CD4-positive, alpha-beta T cell treated with Interleukin-1 beta for 1 hour (primary cell): ENCODE measurements at places on chromosomes 1 and 21.

DNA sequence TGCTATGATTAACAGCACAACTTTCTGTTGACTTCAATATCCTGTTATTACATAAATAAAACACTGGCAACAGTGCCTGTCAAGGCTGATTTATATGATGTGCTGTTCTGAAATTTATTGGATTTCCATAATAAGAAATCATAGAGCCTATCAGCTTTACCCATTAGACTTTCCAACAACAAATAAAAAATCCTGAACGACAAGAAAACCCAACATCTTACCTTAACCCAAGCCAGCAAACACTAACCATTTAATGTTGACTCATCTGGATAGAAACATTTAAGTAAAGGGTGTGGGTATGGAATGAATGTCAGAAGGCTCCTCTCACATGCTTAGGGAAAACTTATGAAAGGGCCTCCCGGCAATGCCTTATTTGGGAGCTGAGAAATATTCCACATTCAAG is 165.1 kb downstream of the SLC45A1 start:
- DNase-seq: no peak

GRCh38 chr1:61261595-61261994 is 179.2 kb downstream of the NFIA start:
- DNase-seq: no peak

- no peak for DNase-seq
Observed at GRCh38 chr1:226485192-226485591, 63.4 kb upstream of the STUM start.

GRCh38 chr1:7366286-7366954 is 404.7 kb upstream of the VAMP3 start:
- DNase-seq: no peak

GRCh38 chr1:29462096-29462495 is 225.8 kb downstream of the PTPRU start:
- DNase-seq: no peak

- no peak for DNase-seq
Observed at GRCh38 chr1:175572932-175573868, 170.2 kb downstream of the TNR start.

- no peak for DNase-seq
Observed at GRCh38 chr1:82836973-82837680, 1036.4 kb downstream of the ADGRL2 start.

GRCh38 chr1:152034654-152035538 is 1.9 kb downstream of the S100A11 start:
- peak; percentile 61 for DNase-seq

GRCh38 chr1:164863056-164863455 is 304.1 kb downstream of the PBX1 start:
- no peak for DNase-seq

DNA sequence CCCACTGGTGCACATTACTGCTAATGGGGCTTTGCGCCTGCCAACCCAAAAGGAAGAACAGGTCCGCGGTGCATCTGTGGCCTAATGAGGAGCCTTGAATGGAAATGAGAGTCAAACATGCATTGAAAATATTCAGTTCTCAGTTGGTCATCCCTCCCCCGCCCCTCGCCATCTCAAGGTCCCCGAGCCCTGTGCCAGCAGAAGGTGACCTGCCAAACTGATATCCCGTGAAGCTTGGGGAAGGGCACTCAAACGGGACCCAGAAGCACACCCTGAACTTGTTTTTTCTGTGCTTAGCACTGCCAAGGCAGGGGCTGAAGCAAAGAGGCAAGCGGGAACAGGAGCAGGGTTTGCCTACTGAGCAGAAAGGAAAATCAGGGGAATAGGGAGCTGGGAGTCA is 67.9 kb upstream of the ZNF648 start:
- DNase-seq: no peak

DNA sequence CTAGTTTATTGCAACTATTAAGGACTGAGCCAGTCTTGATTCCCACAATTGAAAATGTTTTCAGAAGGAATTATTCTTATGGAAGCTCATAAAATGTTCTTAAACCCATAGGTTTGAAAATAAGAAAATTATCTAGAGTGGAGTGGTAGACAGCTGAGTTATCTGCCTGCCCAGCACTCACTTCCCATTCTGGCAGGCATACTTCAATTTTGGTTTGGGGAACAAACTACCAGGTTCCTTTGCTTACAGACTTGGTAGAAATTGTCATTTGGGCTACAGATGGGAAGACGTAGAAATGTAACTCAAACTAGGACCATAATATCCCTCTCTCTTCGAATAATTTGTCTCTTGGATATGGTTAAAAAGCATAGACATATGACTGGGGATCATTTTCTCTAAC is 18.4 kb downstream of the JUN start:
- DNase-seq: no peak

DNA sequence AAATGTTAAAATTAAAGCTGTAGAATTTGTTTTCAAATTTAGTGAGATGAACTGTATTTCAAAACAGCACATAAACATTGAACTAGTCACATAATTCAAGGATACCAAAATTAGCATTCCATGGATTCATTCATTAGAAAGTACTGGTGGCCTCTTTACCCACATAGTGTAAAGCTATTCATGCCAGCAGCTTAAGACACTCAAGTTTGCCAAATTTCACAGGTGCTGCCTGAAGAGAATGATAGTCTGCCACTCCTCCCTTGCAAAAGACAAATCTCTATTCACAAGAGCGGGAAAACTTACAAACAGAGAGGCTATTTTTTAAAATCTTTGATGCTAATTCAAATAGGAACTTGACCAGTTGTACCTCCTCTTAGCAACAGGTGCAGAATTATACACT is 337.0 kb downstream of the BRINP3 start:
- DNase-seq: no peak

DNA sequence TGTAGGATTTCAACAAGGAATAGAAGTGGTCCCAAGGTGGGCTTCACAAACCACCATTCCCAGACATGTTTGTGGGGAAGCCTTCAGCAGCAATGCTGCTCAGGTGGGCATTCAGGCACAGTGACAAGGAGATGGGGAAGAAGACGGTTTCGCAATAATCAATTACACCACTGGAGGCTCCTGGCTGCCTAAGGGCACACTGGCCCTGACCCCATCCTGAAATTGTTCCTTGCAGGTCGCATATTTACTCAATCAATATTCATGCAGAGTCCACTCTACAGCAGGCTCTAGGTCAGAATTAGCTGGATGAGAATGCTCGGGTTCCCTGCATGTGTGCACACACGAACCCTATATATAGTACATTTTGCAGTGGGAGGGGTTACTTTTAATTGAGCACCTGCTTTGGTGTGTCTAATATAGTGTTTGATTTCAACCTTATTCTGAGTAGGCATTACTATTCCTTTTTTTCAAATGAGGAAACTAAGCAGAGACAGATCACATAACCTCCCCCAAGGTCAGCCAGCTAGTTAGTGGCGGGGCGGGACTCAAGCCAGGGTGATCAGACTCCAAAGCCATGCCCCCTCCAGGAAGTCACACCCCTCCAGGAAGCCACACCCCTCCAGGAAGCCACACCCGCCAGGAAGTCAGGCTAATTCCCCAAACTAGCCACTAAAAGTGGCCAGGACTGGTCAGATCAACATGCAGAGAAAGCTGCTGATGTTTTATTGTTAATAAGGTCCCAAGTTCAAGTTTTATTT is 106.5 kb downstream of the HLCS start:
- peak; percentile 49 for DNase-seq

GRCh38 chr21:46110499-46111192 is 12.7 kb downstream of the COL6A2 start:
- DNase-seq: no peak

- no peak for DNase-seq
Observed at GRCh38 chr1:244111027-244111426, 59.9 kb downstream of the ZBTB18 start.

DNA sequence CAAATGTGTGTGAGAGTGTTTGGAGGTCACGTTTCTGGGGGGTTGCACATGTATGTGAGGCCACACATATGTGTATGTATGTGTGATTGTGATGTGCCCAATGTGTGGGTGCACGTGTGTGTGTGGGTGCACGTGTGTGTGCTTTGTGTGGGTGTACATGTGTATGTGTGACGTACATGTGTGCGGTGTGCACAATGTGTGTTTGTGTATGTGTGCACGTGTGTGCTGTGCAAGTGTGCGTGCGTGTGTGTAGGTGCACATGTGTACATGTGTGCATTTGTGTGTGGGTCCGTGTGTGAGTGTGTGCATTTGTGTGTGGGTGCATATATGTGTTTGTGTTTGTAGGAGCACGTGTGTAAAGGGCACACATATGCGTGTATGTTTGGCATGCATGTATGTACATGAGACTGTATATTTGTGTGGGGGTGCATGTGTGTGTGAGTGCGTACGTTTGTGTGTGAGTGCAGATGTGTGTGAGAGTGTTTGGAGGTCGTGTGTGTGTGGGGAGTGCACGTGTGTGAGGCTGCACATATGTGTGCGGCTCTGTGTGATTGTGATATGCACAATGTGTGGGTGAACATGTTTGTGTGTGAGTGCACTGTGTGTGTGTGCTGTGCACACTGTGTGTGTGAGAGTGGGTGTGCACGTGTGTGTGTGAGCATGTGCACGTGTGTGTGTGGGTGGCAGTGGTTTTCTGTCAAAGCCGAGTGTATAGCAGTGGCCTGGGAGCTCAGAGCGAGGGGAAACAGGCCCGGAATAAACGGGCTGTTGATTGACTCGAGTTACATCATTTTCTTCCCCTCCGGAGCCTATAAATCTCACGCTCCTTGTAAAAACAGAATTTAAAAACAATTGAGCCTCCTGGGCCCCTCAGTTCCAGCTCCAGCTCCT is 132.7 kb upstream of the ARHGEF16 start:
- DNase-seq: no peak

- no peak for DNase-seq
Observed at GRCh38 chr21:16534408-16535101, 804.8 kb downstream of the USP25 start.

DNA sequence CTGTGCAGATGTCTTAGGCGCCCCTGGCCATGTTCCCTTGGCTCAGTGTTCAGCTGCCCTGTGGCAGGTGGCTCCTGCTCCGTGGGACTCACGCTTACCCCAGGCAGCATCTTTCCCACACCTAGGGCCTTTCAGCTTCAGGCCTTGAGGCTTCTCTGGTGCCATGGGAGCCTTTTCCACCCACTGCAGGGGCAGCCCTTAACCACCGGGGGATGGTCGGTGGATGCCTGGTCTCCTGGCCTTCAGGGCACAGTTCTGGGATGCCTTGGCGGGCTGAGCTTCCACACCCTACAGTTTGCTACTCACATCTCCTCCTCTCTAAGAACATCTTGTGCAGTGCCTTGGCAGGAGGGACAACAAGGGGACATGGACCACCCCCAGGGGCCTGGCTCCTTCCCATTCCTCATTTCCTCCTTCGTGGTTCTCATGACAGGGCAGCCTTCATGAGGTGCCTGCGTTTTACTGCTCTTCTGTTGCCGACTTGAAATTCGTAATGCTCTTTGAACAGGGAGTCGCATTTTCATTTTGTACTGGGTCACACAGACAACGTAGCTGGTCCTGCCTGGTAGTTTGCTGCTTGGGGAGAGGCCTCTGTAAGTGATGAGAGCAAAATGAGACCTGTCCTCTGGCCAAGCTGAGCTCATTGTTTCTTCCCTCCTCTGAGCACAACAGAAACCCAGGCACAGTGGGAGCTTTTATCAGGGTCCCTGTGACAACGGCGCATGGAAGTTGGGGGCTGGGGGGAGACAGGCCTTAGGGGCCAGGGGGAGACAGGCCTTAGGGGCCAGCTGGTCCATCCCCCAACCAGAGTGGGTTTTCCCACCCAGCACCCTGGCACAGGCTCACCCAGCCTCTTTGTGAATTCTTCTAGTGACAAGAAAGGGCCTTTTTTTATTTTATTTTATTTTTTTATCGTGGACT is 62.0 kb upstream of the NEK2 start:
- no peak for DNase-seq

GRCh38 chr1:221751226-221751887 is 9.5 kb upstream of the DUSP10 start:
- DNase-seq: no peak

DNA sequence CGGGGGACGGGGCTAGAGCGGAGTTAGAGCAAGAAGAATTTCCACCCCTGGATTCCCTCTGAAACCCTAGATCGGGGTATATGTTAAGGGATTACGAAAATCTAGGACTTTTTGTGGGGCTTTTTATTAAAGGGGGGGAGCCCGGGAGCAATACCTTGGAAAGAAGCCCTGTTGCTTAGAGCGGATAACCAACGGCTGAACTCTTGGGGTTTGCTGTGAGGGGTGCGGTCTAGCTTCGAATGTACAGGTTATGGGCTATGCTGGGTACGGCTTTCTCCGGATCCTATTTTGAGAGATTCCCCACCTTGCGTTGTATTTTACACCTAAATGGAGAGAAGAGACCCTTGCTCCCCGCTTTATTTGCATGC is 626 bp downstream of the DYRK3 start:
- peak; percentile 8 for DNase-seq

DNA sequence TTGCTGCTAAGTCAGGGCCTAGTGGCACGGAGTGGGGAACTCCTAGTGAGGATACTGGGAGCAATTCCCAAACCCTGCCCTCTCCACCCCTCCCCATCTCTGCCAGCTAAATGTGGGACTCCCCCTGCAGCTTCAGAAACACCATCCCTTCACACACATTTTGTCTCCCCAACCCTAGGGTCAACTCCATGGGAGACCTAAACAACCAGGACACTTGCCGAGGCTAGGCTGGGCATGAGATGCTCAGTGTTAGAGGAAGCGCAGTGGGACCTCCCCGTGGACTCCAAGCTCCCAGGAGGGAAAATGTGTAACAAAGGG is 1.5 kb downstream of the RNF186 start:
- DNase-seq: no peak

- no peak for DNase-seq
Observed at GRCh38 chr1:219676012-219676765, 63.3 kb upstream of the ZC3H11B start.
